Activated T-cell treated with anti-CD3 and anti-CD28 coated beads, Interleukin-2, amount 50 U/mL, for 1 hour (primary cell): ENCODE measurements at places on chromosomes 12 and 14.

GRCh38 chr12:109595321-109595902 lies 21.8 kb downstream of the MVK start:
- DNase-seq: no peak

- DNase-seq: no peak
Measured at GRCh38 chr12:21891751-21892217, 49.4 kb downstream of the ABCC9 start.

GRCh38 chr12:44287545-44287944 lies 451.7 kb downstream of the TMEM117 start:
- no peak for DNase-seq

- no peak for DNase-seq
Measured at GRCh38 chr14:26128931-26129671, 468.7 kb downstream of the NOVA1 start.

DNA sequence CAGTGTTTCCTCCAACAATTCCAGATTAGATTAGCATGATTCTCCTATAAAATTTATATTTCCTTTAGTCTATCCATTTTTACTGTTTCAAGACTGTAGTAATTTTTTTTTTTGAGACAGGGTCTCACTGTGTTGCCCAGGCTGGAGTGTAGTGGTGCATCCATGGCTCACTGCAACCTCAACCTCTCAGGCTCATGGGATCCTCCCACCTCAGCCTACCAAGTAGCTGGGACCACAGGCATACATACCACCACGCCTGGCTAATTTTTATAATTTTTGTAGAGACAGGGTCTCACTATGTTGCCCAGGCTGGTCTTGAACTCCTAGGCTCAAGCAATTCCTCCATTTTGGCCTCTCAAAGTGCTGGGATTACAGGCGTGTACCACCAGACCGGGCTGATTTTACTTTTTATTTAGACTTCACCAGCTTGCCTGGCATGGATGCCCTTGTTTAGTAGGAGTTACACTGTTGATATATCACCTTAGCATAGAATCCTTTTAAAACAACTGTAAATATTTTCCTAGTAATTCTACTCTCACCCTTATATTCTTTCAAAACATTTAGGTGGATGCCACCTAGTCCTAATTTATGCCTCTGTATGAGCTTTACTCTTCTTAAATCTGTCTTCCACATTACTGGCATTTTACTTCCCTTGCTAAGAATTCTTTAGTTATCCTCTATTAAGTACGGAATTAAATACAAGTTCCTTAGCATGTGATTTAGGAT lies 55.8 kb upstream of the LIMA1 start:
- DNase-seq: no peak

- DNase-seq: no peak
Measured at GRCh38 chr14:69536971-69537370, 37.7 kb downstream of the CCDC177 start.

DNA sequence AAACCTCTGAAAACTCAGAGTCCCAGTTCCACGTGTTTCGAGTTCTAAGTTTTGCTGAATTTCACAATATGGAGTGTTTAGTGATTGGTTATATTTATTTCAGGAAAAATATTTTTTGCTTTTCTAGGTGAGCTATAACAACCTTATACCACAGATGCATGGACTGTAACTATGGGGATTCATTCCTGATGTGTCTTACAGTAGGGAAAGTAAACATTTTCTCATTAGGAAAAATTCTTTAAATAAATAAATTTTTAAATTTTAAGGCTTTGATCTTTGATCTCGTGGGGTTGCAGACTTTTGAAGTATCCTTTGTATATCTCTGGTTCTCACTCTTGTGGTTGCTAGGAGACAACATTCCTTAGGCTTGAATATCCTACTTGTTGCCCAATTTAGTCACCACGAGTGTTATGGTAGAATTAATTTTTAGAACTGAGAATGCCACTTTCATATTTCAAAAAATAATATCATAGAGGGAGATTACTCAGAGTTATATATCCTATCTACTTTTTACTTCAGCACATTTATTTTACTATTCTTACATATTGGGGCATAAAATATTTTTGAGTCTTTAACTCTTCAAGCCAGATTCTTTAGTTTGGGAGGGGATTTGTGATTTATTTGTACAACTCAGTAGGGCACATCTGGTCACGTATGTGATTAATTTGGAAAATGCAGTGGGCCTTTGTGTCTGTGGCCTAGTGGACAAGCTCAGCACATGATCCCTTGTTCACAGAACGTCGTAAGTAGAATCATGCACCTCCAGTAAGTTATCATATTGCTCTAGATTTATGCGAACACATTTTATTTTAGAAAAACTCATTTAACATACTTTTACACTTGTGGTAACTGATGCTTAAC lies 224.0 kb downstream of the TTC6 start:
- no peak for DNase-seq

DNA sequence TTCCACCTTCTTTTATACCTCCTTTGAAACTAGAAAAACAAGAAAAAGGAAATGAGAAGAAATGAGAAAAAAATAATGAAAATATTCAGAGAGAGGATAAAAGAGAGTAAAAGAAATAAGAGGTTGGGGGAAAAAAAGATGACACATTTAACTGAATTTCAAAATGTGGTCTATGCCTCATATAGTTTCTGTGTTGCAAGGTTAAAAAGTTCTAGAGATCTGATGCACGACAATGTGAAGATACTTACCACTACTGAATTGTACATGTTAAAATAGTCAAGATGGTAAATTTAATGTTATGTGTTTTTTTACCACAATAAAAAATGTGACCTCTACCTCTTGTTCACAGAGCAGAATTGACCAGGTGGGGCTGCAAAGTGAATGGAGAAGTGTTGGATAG lies 314.8 kb upstream of the OR4E1 start:
- no peak for DNase-seq

GRCh38 chr12:93571925-93572711 lies at the start of gene SOCS2:
Gene SOCS2 (plus strand): TSS chr12:93572675. CDS start chr12:93572898, 223 bp downstream.
- DNase-seq: peak; percentile 56

GRCh38 chr12:10720974-10721650 lies 2.0 kb downstream of the YBX3 start:
- no peak for DNase-seq

DNA sequence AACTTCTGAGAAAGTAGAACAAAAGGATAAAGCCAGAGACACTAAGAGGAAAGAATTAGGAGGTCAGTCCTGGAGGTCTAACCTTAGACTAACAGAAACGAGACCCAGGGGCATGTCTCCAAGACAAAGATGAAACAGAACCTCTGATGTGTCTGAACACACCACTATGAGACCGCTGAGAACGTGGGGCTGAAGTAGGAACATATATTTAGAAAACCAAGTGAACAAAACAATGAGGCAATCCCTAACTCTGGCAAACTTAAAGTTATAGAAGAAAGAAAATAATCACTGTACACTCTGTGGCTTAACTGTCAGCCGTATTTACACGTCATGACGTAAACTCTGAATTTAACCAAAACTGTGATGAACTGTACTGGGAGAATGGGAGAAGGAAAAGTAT lies 17.9 kb downstream of the KCTD10 start:
- no peak for DNase-seq

DNA sequence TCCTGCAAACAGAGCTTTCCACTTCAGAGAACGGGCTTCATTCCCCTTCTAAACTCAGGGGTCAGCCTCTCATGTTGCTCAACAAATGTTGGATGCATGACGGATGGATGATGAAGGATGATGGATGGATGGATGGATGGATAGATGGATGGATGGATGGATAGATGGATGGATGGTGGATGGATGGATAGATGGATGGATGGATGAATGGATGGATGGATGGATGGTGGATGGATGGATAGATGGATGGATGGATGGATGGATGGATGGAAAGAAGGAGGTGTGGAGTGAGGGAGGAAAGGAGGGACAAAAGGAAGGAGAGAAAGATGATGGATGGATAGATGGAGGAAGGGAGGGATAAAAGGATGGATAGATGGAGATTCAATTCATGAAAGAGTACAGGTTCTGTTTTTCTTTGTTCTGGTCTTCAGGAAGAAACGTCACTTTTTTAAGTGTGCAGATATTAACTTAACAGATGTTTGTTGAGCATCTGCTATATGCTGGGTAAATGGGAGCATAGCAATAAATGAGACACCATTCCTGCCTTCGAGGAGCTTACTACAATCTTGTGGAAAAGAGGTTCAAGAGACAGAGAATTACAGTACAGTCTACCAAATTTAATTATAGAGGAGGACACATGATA lies 41.7 kb upstream of the PRIMA1 start:
- DNase-seq: no peak

GRCh38 chr12:129466499-129466898 lies 437.3 kb downstream of the TMEM132D start:
- no peak for DNase-seq

DNA sequence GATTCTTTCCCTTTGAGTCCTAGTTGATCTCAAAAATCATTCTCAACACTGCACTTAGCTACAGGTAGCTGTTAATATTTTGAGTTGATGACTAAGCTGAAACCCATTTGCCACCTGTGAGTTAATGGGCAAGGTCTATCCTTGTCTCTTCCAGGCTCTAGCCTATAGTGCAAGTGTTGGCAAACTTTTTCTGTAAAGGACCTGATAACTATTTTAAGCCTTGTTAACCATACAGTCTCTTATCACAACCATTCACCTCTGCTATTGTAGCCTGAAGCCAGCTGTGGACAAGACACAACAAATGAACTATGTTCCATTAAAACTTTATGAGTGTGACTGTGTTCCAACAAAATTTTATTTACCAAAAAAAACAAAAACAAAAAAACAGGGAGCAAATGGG lies 19.4 kb downstream of the RAP1B start:
- no peak for DNase-seq

- no peak for DNase-seq
Measured at GRCh38 chr14:52307376-52307775, 6.7 kb upstream of the PTGER2 start.

GRCh38 chr14:75254381-75254822 lies 24.2 kb upstream of the FOS start:
- no peak for DNase-seq

GRCh38 chr12:113245695-113246477 lies 24.6 kb downstream of the TPCN1 start:
- no peak for DNase-seq

DNA sequence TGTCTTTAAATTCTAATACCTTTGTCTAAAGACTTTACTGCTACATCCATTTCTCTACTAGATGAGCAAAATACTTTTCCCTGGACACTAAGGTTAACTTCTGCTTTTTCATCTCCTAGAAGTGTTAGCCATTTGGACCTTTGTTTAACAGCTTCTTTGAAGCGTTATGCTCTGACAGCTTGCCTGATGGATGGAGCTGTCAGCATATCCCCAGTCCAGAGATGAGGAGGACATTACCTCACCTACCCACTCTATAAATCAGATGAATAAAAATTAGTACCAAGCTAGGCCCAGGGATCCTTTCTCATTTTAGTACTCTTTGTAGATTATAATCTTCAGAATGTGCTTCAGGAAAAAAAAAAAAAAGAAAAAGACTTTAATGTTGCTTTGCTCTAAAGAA lies 222.7 kb downstream of the PELI2 start:
- no peak for DNase-seq

DNA sequence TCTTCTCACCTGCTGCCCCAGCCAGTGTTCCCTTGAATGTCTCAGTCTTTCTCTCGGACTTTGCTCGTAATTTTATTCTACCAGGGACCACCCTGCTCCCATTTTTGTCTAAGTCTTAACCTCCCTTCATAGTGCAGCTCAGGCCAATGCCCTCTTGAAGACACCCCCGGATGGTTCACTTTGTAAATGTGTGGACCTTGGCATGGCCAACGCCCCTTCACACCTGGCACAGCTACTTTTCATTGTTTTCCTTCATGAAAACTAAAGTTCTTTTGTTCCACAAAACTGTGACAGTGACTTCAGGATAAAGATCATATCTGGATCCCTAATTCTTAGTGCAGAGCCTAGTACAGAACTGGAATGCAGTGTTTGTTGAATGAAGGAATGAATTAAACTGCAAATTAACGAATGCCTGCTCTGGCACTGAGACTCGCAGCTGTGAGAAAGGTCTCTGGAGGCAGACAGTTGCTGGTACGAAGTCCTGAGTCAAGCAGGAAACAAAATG lies 3.5 kb upstream of the RNASE4 start:
- no peak for DNase-seq

DNA sequence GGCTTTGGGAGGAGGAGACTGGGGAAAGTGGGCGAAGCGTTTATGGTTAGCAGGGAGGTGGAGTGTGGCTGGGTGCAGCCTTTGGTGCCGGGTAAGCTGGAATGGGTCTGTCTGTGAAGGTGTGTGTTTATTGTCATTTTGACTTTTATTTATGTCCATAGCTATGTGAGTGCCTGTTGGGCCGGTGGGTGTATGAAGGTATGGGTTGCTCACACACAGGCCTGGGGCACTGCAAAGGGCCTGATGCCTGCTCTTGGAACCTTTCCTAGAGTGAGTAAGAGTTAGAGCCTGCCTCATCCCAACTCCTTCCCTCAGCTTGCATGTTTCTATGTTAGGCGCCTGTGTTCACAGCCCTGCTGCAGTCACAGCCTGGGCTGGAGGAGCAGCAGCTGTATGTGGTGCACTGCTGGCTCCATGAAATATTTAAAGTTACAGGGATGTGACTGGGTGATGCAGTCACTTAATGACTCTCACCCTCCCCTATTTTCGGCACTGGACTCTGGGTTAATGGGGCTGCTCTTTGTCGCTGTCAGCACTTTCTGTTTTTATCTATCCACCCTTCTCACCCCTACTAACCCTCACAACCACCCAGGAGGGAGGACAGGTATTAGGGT lies 2.6 kb upstream of the PPP1R1A start:
- no peak for DNase-seq

DNA sequence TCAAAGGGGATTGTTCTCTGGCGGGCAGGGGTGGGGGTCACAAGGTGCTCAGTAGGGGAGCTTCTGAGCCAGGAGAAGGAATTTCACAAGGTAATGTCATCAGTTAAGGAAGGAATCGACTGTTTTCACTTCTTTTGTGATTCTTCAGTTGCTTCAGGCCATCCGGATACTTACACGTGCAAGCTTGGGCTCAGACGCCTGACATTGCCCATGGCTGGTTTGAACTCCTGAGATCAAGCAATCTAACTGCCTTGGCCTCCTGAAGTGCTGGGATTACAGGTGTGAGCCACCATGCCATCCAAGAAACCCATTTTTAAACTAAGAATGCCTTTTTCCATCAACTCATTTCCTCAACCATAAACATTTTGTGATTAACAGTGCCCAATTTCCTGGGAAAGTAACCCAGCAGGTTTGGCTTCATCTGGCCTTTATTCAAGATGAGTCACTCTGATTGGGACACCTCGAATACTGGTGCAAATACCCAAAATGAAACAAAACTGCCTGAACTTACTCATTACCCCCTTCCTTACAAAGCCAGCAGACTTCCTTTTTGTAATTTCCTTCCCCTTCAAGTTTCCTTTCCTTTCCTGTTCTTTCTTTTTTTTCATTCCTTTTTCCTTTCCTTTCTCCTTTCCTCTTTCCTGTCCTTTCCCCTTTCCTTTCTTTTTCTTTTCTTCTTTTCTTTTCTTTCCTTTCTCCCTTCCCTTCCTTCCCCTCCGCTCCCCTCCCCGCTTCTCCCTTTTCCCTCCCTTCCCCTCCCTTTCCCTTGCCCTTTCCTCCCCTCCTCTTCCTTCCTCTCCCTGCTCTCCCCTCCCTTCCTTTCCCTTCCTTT lies 10.2 kb upstream of the RNASE10 start:
- no peak for DNase-seq

- peak; percentile 31 for DNase-seq
Measured at GRCh38 chr12:56601503-56601902, 28.6 kb downstream of the BAZ2A start.
